ENCODE measurements at places on chromosomes 12 and 14.

- DNase-seq: no peak
Measured at GRCh38 chr14:68140806-68141205, 321.2 kb downstream of the RAD51B start.

DNA sequence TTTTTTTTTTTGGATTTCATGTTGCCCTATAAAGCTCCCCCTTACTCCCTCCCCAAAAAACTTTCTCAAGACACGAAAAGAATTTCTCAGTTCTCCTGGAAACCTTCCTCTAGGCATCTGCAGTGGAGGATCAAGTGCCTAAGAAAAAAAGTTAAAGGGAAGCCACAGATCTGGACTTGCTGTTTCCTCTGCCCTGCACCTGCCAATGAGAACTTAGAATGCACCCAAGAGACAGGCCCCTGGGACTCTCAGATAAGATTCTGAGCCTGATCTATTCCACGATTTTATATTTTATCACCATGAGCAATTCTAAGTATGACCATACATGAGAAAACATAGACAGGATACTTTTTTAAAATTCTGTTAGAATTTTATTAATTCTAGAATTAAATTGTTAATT, 728.9 kb downstream of the BCL11B start:
- no peak for DNase-seq

GRCh38 chr12:30989754-30990153, 63.2 kb downstream of the TSPAN11 start:
- DNase-seq: no peak

DNA sequence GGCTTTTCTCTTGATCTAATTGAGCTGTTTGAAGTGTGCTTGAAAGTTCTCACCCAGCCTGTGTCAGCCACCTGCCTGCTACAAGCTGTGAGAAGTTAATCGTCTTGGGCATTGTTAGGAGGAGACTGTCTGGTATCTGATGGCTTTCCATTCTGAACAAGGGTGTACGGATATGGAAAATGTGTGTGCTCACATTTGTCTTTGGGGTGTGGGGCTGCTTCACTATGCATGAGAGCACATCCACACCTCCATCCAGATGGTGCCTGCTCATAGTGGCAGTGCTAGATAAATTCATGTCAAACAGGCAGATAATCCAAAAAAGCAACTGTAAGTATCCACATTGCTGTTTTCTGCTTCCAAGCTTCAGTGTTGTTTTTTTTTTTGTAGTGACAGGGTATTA, 462.2 kb downstream of the DIO2 start:
- no peak for DNase-seq

DNA sequence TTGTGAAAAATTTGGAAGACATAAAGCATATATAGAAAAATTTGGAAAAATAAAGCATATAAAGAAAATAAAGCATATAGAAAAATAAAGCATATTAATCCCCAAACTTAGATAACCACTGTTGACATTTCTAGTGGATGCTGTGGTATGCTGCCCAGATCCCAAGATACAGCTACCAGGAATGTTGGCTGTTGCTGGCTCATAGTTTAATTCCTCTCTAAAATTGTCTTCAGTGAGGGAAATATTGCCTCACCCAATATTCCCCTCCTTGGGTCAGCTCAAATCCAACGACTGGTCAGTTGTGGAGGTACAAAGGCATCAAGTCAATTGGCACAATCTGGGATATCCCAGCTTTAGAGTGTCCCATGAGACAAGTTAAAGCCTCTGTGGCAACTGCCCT, 10.1 kb upstream of the KICS2 start:
- no peak for DNase-seq

- DNase-seq: no peak
Measured at GRCh38 chr12:42382013-42382696, 56.2 kb downstream of the PPHLN1 start.

DNA sequence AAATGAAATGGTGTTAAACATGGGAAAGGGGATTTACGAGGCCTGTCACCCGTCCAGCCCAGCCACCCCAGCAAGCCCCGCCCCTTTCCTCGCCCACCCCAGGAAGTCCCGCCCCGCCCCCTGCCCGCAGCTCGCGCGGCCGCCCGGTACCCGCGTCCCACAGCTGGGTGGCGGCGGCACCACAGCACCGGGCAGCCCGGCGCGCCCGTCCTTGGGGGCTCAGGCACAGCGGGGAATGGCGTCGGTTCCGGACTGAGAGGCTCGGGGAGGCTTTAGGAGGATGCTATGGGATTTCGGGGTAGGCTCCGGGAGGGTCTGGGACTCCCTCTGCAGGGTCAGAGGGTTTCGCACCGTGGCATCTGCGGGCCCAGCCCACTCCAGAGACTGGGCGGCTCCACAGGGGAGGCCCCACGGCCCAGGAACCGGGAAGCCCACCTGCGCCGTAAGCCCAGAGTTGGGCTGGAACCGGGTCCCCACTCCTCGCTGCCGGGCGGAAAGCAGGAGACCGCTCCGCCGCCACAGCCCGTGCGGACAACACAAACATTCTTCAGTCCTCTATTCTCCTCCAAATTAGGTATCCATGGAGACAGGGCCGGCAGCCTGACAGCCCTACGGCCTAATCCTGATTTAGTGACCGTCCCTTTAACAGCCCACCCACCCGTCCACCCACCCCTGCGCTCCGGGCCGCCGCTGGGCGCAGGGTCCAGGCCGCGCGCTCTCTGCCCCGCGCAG, 1.4 kb downstream of the FIGNL2 start:
- DNase-seq: no peak

GRCh38 chr14:90388982-90389381, 7.8 kb upstream of the CALM1 start:
- DNase-seq: no peak

DNA sequence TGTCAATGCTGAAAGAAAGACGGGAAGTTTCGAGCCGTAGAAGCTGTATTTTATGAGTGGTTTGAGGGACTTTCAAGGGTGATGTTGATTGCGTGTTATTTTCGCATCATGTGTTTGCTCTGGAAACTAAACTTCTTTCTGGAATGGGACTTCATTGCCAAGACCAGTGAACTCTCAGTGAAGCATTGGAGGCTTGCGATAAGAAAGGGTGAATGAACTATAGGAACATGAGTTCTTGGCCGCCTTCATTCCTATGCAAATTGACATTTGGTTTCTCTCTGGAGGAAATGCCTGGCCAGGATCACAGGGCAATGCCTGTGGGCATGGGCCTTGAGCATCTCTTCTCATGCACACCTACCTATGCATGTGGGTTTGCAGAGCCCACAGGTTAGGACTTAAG, 372.7 kb downstream of the GLT1D1 start:
- no peak for DNase-seq
